ENCODE measurements at places on chromosomes 12 and 14. TPM values are rescaled to one million over a fixed set of nuclear protein-coding genes. Genes with fewer than 3 reads are reported as not detected.

GRCh38 chr12:45725631-45726602, 3.6 kb upstream of the ARID2 start:
- peak; percentile 62 for DNase-seq

ETNK1 gene
- 77.0 TPM for polyA plus RNA-seq

GRCh38 chr14:75002392-75003249, at the start of gene EIF2B2:
Gene EIF2B2, plus strand, starts transcription at chr14:75002921. Its CDS starts 70 bp downstream, at chr14:75002991.
- peak; percentile 98 for DNase-seq

DNA sequence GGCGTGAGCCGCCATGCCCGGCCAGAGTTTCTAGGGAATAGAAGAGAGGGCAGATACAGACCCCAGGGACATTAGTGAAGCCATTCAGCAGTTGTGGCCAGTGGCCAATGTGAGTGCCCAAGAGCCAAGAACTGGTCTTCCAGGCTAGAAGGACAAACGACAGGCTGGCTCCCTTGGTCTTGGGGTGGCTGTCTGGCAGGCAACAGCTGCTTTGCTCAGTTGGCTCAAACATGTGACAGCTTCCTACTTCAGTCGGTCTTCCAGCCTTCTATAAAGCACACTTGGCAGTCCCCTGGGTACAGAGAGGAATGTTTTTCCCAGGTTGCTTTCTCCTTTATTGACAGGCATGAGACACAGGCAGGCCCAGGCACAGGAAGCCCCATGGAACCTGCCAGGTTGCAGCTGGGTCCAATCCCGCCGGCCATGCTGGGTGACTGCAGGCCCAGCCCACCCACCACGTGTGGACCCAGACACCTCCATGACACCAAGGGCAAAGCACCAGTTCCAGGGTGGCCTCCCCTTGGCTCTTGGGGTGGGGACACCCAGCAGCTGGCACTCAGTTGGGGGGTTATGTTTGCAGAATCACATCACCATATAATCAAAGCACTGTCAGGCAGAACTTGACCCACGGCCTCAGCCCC, 15.4 kb downstream of the CHGA start:
- no peak for DNase-seq

- DNase-seq = no peak
These were observed 388.6 kb downstream of the CCDC91 start for GRCh38 chr12:28578833-28579252.

DNA sequence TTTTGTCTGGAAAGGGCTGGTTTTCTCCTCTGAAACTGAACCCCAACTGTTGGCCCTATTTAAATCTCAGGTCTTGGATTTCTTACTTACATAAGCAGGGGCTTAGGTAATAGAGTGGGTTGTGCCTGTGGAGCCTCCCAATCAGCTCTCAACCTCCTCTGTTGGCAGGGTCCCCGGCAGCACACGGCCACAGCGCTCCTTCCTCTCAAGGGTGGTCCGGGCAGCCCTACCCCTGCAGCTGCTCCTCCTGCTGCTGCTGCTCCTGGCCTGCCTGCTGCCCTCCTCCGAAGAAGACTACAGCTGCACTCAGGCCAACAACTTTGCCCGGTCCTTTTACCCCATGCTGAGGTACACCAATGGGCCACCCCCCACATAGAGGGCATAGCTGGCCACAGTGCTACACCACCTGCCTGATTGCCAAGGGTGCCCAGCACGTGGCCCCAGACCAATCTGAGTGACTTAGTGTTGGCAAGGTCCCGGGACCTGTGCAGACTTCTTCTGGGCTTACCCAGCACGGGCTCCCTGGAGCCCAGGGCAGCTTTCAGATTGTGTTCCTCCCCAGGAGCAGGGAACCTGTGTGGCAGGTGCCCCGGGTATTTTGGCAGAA, 68.9 kb downstream of the ESR2 start:
- DNase-seq = no peak

AQP6 gene
- polyA plus RNA-seq = 23.3 TPM

B4GALNT1 gene
- polyA plus RNA-seq = 0.94 TPM

GRCh38 chr14:58805057-58805456, 167.3 kb downstream of the DACT1 start:
- DNase-seq = peak; percentile 45

TUNAR gene
- 0.45 TPM for polyA plus RNA-seq

- no peak for DNase-seq
These were observed 38.5 kb downstream of the RIN3 start for GRCh38 chr14:92552066-92552465.

GRCh38 chr12:122980183-122981035, at the start of gene ARL6IP4:
Gene ARL6IP4, plus strand, starts transcription at chr12:122980681. Its CDS starts 459 bp downstream, at chr12:122981140.
- DNase-seq = peak; percentile 61

EPYC gene
- polyA plus RNA-seq = not detected

DNA sequence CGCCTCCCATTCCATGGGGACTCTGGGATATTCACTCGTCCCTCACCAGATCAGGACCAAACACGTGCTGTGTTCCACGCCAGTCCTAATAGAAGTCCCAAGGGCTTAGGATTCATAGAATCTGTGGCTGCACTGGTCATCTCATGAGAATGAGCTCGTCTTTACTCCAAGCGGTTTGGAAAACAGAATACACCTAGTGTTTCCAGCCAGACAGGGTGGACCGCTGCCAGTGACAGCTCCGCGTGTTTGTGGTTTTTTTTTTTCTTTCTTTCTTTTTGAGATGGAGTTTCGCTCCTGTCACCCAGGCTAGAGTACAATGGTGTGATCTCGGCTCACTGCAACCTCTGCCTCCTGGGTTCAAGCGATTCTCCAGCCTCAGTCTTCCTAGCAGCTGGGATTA, 75.1 kb downstream of the GLT1D1 start:
- no peak for DNase-seq

GRCh38 chr12:76947304-76947703, 68.5 kb upstream of the CSRP2 start:
- no peak for DNase-seq

DNA sequence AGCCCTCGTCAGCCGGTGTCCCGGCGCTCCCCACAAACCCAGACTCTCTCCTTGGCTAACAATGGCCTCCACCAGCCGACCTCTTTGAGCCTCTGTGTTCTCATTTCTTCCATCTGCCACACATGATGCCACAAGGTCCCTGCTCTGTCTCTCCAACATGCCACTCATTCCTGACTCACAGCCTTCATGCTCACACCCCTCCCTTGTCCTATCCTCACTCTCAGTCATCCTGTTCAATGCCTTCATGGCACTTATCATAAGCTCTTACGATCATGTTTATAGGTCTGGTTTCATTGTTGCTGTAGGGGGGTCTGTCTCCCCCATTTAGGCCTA, 9.6 kb upstream of the SERPINA11 start:
- DNase-seq = no peak

GRCh38 chr14:30520536-30520935, 38.4 kb upstream of the G2E3 start:
- DNase-seq = no peak
